ENCODE measurements at places on chromosomes 2 and 18.

GRCh38 chr2:199738727-199739412 is 112.1 kb downstream of the FTCDNL1 start:
- DNase-seq, result no peak

DNA sequence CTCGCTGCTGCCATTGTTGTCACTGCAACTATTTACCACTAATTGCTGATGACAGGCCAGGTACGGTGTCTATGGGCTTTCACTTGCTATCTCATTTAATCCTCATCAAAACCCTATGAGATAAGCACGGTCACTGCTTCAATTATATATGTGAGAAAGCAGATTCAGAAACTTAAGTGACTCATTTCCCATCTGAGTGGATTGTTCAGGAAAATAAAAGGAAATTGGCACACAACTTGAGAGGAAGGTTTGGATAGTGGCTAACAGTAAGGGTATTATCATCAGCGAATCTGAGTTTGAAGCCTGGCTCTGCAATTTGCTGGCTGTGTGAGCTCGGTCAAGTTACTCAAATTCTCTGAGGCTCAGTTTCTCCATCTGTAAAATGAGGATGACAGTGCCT is 196.0 kb downstream of the KCNS3 start:
- DNase-seq, result no peak

- no peak for DNase-seq
Measured at GRCh38 chr2:180577567-180577966, 402.8 kb upstream of the UBE2E3 start.

DNA sequence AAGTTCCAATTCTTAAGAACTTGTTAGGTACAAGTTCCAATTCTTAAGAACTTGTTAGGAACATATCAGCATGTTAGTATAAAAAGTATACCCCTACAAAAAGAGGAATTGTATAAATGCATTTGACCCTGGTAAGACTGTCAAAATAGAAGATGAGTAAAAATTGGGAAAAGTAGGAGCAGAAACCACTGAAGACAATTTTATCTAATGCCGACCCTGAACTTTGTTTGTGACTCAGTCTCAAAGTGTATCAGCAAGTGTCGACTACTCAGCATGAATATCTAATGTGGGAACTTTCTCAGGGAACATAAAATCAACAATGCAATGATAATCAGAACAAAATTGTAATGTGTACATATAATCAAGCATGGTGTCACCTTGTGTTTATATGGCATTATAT is 583 bp upstream of the CD226 start:
- DNase-seq, result no peak

DNA sequence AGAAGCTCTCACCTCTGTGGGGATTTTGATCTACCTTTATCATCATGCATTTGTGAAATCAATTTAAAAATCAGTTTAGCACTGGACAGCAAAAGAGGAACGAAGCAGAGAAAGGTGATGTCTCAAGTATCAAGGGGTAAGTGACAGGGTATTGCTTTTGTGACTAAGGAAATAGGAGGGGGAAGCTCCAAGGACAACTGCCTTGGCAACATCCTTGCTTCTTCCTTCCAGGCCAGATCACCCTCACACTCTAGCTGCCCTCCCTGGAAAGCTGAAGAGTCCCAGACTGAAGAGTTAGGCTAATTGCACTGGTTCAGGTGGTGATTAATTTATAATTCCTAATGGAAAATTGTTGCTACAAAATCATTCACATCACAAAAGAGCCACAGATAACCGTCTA is 859.1 kb upstream of the ACVR2A start:
- DNase-seq, result no peak

DNA sequence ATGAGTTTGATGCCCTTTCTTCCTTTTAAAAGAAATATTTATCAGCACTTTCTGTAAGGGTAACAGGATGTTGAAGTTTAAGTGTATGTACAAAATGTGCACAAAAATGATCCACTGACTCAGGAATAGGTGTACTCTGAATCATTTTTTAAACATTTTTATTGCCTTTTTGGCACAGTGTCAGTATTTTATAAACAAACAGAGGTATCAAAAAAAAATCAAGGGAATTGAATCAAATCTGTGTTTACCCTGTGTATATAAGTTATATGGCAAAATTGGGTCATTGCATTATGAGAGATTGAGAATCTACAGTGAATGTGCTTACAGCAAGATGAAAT is 513.9 kb upstream of the NETO1 start:
- DNase-seq, result no peak

GRCh38 chr2:73999881-74000597 is 15.3 kb downstream of the TET3 start:
- DNase-seq, result no peak

DNA sequence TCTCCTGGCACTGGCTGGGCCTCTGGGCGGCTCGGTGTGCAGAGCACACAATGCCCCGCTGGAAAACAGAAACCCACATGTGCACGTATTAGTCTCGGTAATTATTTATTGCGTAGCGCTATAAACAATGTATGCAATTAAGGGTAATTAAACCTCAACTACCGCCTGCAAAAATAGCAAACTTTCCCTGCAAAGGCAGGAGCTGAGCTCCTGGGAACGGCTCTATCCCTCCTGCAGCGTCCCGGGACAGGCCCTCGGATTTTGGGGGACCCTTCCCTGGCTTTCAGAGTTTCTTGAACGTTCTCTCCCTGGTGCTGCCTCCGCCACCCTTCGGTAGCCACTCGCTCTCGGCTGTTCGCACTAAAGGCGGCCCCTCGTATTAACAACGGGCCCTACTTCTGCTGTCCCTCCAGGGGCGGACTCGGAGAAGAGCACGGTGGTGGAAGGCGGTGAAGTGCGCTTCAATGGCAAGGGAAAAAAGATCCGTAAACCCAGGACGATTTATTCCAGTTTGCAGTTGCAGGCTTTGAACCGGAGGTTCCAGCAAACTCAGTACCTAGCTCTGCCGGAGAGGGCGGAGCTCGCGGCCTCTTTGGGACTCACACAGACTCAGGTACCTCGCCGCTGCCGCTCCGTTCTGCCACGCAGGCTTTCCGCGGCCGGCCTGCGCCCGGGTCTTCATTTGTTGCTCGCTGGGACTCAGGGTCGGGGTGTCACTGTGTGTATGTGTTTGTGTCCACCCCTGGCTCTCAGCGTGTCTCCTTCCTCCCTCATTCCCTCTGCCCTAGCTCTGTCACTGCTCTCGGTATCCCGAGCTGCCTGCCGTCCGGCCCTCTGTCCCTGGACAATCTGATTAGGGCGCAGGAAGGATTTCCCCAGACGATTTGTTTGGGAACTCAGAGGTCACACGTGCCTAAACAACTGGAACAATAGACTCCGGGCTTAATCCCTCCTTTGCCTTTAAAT is 1.2 kb downstream of the DLX1 start:
- DNase-seq, result peak; percentile 79

- DNase-seq, result no peak
Measured at GRCh38 chr2:73821227-73821626, 7.5 kb upstream of the STAMBP start.

- no peak for DNase-seq
Measured at GRCh38 chr2:44843641-44844310, 97.7 kb upstream of the SIX3 start.

DNA sequence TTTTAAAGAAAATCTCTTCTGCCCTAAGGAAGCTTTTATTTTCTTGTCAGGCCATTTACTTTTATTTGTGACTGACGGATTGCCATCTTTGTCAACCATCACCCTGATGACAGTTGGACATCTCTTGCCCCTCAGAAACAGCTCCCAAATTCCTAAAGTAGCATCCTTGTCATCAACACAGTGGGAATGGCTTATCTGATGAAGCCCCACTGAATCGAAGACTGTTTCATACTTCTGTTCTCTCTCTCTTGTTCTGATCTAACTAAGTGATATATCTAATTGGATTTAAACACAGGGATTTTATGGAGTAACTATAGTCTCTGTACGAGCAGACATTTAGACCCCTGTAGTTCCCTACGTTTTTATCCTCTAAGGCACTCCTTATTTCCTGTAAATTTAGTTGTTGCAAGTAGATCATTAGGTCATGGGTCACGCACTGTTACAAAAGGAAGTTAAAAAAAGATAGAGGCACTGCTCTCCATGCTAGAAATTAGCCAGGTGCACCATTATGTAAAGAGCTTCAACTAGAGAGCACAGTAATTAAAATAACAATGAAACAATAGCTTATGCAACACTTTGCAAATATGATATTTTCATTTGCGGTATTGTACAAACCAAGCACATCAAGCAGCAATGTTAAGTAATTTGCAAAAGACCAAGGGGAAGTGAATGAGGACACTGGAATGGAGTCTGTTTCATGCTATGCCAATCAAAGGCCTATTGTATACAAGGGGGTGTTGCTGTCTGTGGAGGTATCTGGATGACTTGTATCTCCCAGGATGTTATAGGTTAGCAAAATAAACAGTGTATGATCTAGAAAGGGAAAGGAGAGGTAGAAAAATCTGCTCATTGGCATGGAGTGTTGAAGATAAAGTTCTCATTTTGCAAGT is 284.7 kb downstream of the LRRTM1 start:
- DNase-seq, result peak; percentile 19

- no peak for DNase-seq
Measured at GRCh38 chr2:64504774-64505720, 19.1 kb upstream of the AFTPH start.

GRCh38 chr2:205543937-205544702 is 138.2 kb upstream of the NRP2 start:
- DNase-seq, result no peak

DNA sequence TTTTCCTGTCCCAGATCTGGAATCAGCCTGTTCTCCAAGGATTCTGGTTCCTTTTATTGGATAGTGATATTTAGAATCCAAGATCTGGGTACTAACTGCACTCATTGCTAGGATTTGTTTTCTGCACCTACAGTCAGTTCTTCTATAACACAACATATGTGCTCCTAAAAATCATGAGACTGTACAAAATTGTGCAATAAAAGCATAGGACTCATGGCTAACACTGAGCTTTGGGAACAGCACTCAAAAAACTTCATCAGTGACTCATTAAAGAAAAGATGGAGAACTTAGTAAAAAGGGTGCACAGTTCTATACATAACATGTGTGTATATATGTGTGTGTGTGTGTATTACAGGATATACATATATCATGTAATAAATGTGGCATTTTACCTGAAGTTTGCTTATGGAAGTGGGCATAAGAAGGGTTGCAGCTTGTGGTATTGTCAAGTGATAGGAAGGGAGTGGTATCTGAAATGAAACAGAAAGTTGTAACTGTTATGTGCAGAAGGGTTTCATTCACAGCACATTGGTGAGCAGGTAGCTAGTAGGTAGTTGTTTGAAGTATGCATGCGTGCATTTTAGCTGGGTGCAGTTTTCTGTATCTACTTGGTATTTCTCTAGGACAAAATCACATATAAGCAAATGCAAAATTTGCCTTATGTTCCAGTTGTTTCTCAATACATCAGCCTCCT is 5.9 kb upstream of the SCYGR2 start:
- no peak for DNase-seq

GRCh38 chr2:223316342-223316741 is 264.4 kb downstream of the KCNE4 start:
- DNase-seq, result no peak

GRCh38 chr2:72974436-72974754 is 57.1 kb downstream of the EMX1 start:
- no peak for DNase-seq

DNA sequence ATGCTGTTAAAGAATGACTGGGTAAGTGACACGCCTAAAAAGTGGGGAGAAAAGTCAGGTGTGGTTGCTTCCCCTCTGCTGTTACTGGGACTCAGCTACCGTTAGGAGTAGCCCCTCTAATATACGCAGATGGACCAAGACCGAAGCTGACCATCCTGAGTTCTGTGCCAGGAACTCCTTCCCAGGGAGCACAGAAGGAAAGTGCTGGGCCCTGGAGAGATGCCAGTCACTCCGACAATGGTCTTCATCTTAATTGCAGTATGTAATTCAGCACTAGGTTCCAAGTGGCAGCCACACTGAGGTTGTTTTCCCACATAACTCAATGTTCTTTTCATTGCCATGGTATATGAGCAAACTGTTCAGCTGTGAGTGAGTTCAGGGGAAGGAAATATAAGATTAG is 19.6 kb upstream of the TMEM200C start:
- DNase-seq, result no peak

- DNase-seq, result no peak
Measured at GRCh38 chr18:38290229-38290628, 724.6 kb upstream of the CELF4 start.

- peak; percentile 61 for DNase-seq
Measured at GRCh38 chr18:22932885-22933205, 283 bp upstream of the RBBP8 start.

DNA sequence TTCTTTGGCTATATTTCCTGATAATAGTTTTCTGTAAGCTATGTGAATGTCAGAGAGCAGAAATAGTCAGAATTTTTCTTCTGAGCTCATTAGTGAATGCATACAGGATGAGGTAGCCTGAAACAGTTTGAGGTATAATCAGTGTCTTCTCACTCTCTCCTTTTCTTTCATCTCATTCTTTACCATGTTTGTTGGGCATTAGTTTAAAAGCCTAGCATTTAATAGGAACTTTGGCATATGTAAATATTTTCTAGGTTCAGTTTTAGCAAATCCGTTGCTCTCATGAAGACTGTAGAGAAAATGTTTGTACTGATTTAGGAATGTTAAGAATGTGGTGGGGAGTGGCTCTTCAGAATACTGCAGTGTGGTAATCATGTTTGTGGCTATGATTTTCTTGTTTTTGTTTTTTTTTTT is 119.4 kb downstream of the PARD3B start:
- DNase-seq, result no peak
